CD4-positive, alpha-beta T cell treated with Interleukin-17A for 1 hour (primary cell): ENCODE measurements at places on chromosomes 5 and 9.

DNA sequence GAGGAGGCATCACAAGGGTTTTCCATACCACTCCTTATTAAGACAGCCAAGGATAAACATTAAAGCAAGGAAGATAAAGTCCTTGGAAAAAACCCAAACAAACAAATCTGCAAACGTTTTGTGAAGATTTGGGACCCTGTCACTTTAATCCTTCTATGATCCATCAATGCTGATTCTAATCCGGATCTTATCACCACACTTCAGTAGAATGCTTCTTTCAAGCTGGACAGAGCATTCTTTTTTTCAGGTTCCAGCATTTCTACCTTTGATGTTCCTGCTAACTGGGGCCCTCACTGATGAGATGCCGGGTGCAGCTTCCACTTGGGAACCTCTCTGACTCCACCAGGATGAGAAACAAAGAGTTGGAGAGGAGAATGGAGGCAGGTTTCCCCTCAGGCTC is 132.8 kb upstream of the SHB start:
- DNase-seq, result no peak

DNA sequence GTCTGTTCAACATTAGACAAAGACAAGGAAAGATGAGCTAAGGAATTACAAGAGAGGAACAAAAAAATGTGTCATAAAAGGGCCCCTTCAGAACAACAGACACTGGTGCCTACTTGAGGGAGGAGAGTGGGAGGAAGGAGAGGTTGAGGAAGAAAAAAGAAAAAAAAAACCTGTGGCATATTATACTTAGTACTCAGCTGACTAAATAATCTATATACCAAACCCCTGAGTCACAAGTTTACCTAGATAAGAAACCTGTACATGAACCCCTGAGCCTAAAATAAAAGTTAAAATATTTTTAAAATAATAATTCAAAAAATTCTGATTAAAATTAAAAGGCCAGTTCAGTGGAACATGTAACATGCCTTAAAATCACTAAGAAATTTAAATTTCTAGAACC is 107.3 kb downstream of the MTREX start:
- no peak for DNase-seq

DNA sequence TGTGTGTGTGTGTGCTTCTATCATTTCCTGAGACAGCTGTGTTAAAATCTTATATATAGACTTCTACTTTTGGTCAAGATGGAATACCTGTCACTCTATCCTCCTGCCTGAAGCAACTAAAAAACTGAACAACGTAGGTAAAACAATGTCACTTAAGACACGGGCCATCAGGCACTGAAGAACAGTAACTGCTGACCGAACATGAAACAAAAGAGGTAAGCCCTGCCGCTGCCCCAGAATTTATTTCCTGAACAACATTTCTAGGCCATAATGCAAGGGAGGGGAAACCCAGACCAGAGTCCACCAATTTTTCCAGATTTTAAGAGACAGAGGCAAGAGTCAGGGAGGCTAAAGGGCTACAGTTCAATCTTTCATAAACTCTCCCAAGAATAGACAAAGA is 156.0 kb downstream of the CDC42SE2 start:
- no peak for DNase-seq

GRCh38 chr9:119986713-119987112 is 593.3 kb downstream of the CDK5RAP2 start:
- no peak for DNase-seq

GRCh38 chr5:96031180-96031579 is 69.5 kb upstream of the ELL2 start:
- no peak for DNase-seq

DNA sequence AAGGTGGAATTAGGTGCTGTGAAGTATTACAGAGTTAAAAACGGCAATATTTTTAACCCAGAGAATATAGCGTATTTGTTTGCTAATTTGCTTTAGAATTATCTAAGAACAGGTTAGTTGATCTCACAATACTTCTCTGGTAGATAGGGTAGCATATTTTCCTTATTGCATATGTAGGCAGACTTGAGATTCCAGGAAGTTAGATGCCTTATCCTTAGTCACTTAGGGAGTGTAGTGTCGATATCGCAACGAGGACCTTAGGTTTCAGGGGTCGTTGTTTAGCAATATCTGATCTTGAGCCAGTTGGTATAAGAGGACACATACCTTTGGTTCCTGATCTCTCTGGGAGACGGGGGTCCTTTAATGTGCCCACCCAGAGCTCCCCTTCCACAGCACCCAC is 28.5 kb upstream of the IL6ST start:
- DNase-seq, result no peak

DNA sequence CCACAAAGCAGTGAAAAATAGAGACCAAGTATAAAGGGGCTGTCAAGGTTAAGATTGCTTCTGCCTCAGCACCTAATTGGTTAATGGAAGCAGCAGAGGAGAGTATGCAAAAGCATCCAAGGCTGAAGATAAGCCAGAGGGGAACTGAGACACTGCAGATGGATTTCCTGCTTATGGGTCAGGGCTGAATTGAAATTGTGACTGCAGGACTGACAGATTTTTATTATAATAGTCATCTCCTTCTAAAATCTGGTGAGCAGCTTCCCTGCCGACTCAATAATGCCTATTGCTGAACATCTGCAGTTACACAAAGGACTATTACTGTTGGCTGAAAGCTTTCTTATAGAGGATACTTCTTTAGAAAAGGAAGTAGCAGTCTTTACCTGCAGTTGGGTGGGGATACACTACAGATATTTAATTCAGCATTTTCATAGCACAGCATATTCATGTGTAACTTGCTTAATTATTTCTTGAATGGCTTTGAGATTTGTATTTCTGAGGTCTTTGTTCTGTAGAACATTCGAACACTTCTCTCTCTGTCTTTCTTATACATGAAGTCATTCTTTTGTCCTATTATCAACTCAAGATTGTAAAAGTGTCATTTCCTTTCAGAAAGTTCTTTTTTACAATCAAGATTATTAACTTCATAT is 363.0 kb upstream of the RIOK2 start:
- DNase-seq, result no peak

- DNase-seq, result no peak
Observed at GRCh38 chr5:132199116-132199680, 28.5 kb downstream of the P4HA2 start.

DNA sequence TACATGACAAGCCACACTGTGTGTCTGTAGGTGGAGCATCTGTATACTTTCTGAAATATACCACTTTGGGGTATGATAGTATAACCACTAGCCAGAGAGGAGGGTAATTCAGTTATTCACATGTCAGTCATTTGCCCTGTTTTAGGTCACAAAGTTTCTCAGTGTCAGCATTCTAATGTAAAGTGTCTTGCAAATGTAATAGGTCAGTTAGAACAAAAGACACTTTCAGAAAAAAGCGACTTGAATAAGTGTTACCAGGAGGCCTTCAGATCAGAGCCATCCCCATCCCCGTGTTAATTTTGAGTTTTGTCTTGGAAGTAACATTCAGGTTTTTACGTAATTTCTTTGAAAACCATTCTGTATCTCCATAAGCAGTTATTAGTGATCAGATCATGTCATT is 33.7 kb downstream of the TTC1 start:
- no peak for DNase-seq

DNA sequence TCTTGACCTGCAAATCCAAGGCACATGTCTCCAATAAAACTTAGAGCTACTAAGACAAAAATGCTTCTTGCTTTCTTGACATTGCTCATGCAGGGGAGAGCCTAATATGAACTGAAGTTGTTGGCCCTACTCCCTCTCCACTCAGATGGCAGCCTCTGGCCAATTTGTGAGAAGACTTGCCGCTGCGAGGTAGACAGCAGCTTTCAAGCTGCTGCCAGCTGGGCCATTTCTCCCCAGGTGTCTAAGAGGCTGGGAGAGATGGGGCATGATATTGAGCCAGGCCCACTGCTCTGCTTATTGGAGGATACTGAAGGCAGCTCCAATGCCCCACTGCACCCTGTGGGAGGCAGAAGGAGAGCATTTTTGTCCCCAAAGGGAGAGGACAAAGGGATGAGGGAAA is 380.5 kb downstream of the RASEF start:
- no peak for DNase-seq

DNA sequence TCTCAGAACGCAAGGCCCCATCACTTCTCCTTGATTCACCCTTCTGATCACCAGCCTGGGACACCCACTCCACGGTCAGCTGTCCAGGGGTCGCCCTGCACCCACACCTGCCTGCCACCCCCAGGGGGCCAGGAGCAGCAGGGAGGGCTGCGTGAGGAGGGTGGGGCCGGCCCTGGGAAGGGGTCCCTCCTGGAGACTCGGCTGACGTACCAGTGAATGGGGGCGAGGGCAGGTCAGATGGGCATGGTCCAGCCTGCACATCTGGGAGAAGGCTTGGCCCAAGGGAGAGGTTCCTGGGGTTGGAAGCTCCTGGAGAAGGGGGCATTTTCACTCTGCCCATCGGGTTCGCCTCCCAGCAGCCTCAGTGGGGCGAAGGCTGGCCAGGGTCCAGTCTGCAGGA is 21.8 kb upstream of the SARDH start:
- no peak for DNase-seq
